ENCODE measurements at places on chromosomes 4 and X. TPM values are rescaled to one million over a fixed set of nuclear protein-coding genes. Genes with fewer than 3 reads are reported as not detected.

- peak; percentile 50 for DNase-seq
Observed at GRCh38 chrX:136028383-136028984, 43.2 kb downstream of the SLC9A6 start.

- DNase-seq: peak; percentile 62
Observed at GRCh38 chrX:72306851-72307645, 1.3 kb upstream of the CITED1 start.

DNA sequence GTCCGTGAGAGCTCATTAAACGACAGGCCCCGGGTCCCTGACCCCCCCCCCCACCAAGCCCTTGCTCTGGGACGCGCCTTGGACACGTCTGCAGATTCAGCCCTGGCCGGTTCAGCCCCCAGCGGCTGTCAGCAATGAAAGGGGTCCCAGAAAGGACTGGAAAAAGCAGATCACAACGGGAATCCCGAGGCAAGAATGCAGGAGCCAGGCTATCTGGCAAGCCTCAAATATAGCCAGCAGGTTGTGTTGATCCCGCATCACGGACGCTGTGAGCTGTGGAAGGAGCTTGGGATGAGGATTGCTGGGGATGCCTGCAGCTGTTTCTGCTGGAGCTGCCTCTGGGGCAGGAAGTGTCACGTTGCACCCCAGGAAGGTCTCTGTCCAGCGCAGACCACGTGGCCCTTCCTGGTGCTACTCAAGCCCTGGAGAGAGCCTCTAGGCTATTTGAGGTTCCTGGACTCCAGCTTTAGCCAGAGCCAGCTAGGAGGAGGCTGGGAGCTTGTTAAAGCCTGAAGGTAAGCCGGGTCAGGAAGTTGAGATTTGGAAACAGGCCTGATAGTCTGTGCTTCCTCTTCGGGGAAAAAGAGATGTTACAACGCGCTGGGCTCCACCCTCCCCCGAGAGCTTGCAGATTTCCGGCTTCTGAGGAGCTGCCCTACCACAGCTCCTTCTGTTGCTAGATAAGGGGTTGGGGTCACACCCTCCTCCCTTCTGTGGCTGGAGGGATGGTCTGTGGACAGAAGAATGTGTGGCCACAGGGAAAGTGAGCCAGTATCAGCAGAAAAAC lies 19.3 kb upstream of the CSF2RA start:
- no peak for DNase-seq

DNA sequence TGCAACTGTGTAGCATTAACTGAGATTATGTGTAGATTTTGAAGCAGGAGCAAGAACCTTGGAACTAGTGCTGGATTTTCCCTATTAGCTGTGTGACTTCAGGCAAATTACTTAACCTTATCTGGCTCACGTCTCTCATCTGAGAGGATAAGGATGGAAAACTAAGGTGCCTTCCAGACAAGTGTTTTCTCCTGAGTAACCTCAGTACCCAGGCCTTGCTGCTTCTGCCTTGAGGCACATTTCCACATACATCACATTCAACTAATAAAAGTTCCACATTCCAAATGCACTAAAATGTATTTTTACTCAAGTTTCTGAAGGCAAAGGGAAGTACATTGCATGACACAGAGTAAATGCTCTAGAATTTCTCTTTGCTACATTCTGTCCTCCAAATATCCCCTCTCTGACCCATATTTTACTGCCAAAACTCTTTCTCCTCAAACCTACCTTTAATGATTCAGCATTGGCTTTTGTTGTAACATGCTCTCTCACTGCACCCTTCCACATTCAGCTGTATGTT lies 195.4 kb upstream of the ADGRL3 start:
- DNase-seq: no peak

DNA sequence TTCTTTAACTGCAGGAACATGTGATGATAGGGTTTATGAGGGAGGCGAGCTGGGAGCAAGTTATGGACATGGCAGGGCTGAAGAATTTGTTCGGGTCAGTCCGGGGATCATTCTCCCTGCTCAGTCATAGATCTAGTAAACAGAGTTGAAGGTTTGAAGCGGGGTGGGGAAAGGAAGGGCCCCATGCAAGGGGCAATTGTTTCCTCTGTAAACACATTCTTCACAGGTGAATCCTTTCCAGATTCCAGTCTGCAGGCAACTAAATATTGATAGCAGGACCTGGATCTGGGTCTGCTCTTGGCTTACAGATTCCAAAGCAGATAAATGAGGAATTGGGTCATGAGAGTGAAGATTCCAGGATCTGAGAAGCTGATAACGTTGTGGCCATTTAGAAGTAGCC lies 44.3 kb upstream of the ARHGAP24 start:
- DNase-seq: no peak

- DNase-seq: no peak
Observed at GRCh38 chrX:13750812-13751211, 16.3 kb downstream of the OFD1 start.

DNA sequence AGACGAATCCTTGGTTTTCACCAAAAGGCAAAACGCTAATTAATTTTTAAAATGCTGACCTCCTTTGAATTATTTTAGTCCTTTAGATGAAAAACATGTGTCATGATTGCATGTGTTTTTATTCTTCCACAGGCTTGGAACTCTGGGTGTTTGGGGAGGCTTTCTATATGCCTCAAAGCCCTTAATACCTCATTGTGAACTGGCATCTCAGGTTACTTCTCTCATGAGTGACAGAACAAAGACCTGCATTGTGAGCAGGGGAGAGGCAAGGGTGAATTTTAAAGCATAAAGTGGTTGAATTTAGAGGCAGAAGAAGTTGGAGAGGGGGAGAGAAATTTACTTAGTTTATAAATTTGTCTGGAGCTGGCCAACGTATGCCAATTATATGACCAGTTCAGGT lies 119.5 kb downstream of the ARSF start:
- no peak for DNase-seq

DNA sequence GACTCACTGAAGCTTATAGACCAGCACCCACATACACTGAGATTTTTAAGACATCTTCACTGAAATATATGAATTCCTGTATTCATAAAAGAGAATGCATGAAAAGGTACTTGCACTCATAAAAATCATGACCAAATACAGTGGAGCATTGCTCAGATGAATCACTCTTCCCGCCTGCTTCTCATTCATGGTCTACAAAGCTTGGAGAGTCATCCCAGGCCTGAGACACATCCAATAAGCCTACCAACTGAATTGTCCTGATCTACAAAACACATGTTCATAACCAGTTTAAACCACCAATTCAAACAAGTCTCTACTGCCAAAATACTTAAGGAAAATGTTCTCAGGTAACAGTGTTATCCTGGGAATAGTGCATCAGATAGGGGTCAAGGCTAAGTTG lies 38.1 kb downstream of the PROM1 start:
- DNase-seq: no peak

GRCh38 chr4:77501240-77501639 lies 104.4 kb upstream of the CXCL13 start:
- no peak for DNase-seq

GRCh38 chr4:142307857-142308256 lies 538.2 kb downstream of the INPP4B start:
- DNase-seq: no peak

Gene PYURF
- total RNA-seq: 51.6 TPM

Gene HSD17B13
- total RNA-seq: not detected

Gene MFAP3L
- total RNA-seq: 30.2 TPM

Gene MAMLD1
- total RNA-seq: 6.6 TPM

Gene ZDHHC15
- 0.77 TPM for total RNA-seq

Gene UGT2B15
- not detected for total RNA-seq

Gene H2BW2
- total RNA-seq: not detected
